ENCODE measurements at places on chromosomes 7 and 10. TPM values are rescaled to one million over a fixed set of nuclear protein-coding genes. Genes with fewer than 3 reads are reported as not detected.

The PLEKHS1 gene
- total RNA-seq, result not detected

The PCGF5 gene
- total RNA-seq, result 23.9 TPM

The ATRNL1 gene
- total RNA-seq, result 1.1 TPM

The LIPF gene
- total RNA-seq, result 0.57 TPM

The NCF1 gene
- 1.8 TPM for total RNA-seq

DNA sequence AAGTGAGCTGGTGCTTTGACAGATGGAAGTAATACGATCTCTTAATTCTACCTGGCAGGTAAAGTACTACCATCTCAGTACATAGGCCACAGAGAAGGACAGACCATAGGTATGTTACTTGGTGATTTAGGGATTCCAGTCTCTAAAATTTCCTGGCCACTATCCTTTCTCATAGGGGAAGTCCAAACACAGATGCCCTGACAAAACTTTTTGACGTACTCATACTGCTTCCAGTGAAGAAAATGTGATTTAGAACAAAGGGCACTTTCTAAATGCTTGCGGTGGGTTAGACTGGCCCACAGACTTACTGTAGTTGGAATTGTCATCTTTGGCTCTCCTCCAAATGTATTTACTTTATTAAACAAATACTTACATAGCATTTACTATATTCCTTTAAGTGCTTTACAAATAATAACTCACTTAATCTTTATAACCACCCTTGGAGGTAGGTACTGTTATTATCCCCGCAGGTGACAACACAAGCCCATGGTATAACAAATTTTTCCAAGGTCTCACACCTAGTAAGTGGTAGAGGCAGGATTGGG, 3.0 kb downstream of the PI4K2A start:
- H3K27me3 ChIP-seq, result no peaks in the 10 kb centered on the region
- no peak overlapping the region for H3K27ac ChIP-seq
- peaks cover 12% of the 10 kb centered on the region for H3K4me1 ChIP-seq
- DNase-seq, result no peak
- H3K36me3 ChIP-seq, result peaks cover 34% of the 10 kb centered on the region
- no peak overlapping the region for H3K4me3 ChIP-seq

DNA sequence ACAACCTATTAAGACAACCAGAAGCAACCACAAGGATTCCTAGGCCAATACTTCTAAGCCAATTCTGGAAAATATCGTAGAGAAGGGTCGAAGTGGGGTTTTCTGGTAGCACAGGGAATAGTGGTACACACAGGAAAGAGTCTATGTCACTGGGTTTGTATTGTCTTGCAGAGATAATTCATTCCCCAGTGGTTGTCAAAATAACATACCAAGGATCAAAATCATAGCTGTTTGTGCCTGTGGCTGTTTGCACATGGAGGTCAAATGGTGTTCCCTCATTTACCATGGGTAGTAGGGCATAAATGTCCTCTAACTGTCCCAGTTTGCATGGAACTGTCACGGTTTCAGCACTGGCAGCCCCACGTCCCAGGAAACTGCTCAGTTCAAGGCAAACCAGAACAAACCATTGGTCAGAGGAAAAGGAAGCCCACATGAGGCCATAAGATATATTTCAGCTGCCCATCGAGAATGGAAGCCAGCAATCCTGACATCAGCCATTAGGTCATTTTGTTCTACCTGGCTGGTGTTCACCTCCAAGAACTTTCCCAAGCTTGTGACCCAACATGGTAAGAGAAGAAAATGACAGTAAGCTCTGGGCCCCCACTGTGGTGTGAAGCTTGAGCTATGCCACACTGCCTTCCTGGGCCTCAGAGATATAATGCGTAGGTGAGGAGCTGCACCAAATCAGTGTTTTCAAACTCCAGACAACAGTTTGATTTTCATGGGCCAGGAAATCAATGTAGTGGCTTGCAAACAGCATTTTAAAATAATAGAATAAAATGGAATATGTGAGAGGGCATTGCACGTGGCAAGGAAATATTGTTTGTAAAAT, 53.9 kb upstream of the NFE2L3 start:
- H3K4me1 ChIP-seq, result no peaks in the 10 kb centered on the region
- DNase-seq, result no peak
- no peak overlapping the region for H3K4me3 ChIP-seq
- no peaks in the 10 kb centered on the region for H3K36me3 ChIP-seq
- H3K27me3 ChIP-seq, result no peaks in the 10 kb centered on the region

GRCh38 chr10:110636932-110637557, 7.1 kb upstream of the RBM20 start:
- H3K27ac ChIP-seq, result no peak overlapping the region
- no peaks in the 10 kb centered on the region for H3K36me3 ChIP-seq
- H3K27me3 ChIP-seq, result peaks cover 15% of the 10 kb centered on the region
- no peak for DNase-seq
- H3K4me1 ChIP-seq, result no peaks in the 10 kb centered on the region

- no peak overlapping the region for H3K4me3 ChIP-seq
- no peaks in the 10 kb centered on the region for H3K4me1 ChIP-seq
- H3K27me3 ChIP-seq, result no peaks in the 10 kb centered on the region
- H3K27ac ChIP-seq, result no peak overlapping the region
These were observed 230.5 kb upstream of the AUTS2 start for GRCh38 chr7:69367780-69368179.
